ENCODE measurements at places on chromosomes 5 and 9.

DNA sequence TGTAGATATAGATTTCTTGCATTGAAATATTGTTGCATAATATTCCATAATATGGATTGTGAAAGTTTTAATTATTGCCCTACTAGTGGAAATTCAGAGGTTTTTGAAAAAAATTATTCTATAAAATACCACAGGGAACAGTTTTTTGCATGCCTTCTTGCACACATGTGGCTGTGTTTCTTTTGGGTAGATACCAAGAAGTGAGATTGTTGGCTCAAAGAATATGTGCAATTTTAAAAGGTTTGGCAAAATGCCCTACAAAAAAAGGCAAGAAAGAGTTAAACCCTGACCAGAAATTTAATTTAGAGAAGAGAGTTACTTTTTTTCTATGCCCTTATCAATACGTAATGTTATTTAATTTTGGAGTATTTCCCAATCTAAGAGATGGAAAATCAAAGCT is 270.8 kb upstream of the DAPK1 start:
- DNase-seq = no peak

DNA sequence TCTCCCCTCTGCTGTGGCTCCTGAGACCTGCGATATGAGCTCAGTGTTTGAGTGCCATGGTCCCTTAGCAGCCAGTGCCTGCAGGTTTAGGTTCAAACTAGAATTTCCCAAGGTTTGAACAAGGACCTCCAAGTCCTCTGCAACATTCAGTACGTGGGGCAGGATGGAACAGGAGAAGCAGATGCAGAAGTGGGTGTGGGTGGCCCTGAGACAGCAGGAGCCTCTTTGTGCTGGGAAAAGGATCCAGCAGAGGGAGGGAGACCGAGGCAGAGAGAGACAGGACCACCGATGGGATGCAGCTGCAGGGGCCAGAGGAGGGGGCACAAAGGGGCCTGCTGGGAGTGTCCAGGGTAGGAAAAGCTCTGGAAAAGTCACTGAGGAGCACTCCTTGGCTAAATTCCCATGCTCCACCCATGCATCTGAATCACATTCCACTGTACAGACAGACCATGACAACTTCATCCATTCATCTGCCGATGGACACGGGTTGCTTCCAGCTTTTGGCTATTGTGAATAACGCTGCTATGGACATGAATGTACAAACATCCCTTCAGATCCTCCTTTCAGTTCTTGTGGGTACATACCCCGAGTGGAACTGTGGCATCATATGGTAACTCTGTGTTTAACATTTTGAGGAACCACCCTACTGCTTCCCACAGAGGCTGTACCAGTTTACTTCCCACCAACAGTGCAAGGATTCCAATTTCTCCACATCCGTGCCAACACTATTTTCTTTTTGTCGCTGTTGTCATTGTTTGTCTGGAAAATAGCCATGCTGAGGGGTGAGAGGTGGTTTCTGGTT is 26.7 kb upstream of the SUSD3 start:
- no peak for DNase-seq

GRCh38 chr9:86713470-86713869 is 233.8 kb downstream of the GAS1 start:
- no peak for DNase-seq

DNA sequence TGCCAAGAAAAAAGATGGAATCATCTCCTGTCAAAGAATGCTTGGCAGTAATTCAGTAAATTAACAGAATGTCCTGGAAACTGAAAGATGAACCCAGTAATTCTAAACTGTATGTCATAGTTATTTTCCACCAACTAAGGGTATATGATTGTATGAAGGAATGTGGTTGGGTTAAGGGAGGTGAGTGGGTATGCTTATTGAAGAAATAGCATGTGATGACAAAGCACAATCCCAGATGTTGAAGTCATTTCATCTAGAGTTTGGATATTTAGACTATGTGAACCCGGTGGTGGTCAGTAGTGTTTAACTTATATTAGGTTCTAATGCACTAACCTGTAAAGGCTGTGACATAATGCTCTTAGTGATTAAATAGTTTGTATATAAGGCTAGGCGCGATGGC is 87.3 kb downstream of the CDKN2A start:
- DNase-seq = no peak

DNA sequence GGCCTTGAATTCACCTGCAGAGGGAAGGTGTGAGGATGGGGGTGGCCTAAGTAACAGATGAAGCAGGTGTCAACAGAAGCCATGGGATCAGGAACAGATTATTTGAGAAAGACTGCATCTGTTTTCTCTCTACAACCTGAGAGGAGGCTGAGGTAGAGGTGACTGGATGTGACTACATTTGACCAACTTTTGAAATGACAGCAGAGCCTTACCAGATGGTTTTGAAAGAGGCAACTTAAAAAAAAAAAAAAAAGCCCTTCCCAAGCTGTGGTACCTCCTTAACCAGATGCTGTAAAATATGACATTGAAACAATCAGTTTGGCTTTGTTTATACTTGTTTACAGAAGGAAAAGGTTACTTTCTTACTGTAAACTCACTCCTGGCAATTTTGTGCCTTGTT is 108.6 kb downstream of the TRIO start:
- DNase-seq = no peak

DNA sequence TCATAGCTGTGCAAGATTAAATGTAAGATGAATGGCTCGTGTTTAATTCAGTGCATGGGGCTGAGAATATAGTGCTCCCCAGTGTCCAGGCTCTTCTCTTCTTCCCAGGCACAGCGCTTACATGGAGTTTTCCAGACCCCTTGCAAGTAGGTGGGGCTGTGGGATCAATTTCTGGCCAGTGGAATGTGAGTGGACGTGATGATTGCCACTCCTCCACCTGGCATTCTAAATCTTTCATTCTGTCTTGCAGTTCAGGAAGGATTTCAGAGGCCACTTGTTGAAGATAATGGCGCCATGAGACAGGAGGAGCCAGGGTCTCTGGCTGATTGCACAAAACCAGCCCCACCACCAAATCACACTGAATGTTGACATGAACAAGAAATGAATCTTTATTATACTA is 7.2 kb upstream of the PIP5K1B start:
- no peak for DNase-seq

DNA sequence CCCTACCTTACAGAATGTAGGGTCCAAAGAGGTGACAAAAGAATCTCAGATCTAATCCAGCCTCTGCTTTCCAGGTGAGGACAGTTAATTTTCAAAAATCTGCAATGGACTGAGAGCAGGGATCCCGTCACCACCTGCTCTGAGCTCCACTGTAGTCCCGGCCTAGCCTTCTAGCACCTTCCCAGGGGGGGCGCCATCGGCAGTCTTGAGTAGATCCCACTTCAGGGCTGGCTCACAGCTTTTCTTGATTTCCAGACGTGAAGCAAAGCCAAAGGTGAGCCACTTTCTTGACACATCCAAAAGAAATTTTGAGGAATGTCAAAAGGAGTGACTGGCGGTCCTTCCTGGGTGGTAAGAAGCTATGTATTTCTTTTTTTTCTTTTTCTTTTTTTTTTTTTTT is 114.1 kb downstream of the SYK start:
- DNase-seq = no peak

DNA sequence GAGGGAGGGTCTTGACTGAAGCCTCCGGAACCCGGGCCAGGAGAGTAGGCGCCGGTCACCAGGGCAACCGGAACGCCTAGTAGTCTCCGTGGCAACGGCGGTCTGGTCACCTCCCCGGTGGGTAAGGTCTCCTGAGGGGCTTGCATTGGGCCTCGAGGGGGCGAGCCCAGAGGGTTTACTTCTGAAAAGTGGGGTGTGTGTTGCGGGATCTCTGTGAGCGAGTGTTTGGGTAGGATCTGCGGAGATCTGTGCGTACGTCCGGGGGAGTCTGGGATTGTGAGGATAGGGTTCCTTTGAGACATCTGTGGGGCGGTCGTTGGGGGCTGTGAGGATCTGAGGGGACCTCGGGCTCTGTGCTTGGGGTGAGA is at the start of gene FAM221B:
Gene FAM221B, minus strand, starts transcription at position 17 of the 368 bp plus-strand sequence. CDS start 2,571 bp downstream, outside the sequence.
- no peak for DNase-seq

DNA sequence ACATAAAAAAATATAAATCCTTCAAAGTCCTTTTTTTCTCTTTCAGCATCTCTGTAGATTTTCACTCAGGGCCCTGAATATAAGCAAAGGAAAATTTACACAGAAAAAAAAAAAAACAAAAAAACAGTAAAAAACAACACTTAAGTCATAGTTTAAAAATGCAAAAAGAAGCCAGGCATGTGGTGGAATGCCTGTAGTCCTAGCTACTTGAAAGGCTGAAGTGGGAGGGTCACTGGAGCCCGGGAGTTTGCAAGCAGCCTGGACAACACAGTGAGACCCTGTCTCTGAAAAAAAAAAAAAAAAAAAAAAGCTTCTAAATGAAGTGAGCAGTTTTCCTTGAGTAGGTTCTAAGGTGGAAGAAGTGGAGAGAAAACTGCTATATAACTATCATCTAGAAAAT is 55.0 kb upstream of the BNC2 start:
- DNase-seq = no peak

DNA sequence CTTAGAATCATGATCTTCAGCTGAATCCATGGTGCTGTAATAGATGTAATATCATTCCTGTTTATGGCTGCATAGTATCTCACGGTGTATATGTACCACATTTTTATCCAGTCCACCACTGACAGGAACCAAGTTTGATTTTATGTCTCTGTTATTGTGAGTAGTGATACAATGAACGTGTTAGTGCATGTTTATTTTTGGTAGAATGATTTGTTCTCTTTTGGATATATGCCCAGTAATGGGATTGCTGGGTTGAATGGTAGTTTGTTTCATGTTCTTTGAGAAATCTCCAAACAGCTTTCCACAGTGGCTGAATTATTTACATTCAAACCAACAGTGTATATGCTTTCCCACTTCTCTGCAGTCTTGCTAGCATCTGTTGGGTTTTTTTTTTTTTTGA is 175.1 kb upstream of the CDH10 start:
- DNase-seq = no peak

- DNase-seq = no peak
Observed at GRCh38 chr5:86570427-86571083, 47.2 kb upstream of the COX7C start.

GRCh38 chr9:70427161-70427945 is 12.9 kb upstream of the KLF9 start:
- no peak for DNase-seq

DNA sequence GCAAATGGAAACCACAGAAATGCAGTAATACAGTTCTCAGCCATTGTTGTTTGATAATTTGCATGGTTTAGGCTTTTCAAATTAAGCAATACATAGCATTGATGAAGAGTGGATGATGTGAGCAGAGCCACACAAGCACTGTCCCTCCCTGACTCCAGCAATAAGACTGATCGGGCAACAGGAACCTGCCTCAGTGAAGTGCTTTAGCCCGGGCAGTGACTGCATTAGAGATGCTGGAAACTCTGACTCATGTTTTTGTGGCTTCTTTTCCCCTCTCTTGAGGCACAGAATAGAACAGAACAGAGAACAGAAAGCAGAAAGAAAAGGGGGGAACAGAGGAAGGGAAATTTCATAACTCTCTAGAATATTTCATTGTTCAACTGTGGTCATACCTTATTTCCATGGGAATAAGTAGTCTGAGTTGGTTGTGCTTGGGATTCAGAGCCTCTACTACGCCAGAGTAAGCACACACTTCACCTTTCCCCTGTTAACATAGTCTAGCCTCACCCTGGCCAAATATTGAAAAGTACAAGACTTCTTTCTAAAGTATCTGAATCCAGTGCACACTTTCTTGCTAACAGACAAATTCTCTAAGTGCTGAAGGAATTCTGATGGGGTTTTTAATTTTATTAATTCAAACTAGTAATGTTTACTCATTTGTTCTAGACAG is 164.8 kb upstream of the VCAN start:
- peak; percentile 39 for DNase-seq

DNA sequence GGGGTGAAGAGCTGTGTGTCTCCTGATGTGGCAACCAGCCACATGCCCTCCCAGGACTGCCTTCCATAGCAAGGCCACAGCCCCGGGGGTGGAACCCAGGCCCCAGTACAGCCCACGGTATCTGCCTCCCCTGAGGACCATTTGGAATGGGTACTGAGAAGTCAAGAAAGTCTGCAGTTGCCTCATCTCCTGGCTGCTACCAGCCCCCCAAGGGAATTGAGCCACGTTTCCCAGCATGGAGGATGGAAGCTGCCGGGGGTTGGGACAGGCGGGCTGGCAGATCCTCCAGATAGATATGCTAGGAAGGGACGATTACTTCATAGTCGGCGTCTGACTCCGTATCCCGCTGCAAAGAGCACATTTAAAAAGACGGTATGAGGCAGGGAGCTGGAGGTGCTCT is 5.5 kb upstream of the DMRT2 start:
- DNase-seq = no peak

DNA sequence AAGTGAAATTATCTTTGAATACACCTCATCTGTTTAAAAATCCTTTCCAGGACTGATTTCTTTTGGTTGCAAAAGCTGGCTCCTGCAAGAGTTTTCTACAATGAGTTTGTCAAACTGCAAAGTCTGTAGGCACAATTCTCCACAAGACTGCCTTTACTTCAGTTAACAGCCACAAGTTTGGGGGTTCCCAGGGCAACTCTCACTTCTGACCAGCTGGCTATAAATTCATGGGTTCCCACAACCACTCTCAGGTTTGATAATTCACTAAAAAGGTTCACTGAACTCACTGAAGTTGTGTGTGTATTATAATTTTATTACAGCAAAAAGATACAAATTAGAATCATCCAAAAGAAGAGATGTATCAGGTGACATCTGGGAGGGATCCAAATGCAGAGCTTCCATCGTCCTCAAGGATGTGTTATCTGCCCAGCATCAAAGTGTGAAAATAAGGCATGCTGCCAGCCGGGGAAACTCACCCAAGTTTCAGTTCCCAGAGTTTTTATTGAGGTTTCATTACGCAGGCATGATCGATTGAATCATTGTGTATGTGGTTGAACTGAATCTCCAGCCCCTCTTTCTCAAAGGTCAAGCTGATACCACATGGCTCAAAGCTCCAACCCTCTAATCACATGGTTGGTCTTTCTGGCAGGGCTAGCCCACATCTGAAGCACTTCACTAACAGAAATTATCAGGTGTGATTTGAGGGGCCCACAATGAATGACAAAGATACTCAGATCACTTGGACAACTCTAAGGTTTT is 19.0 kb upstream of the PSIP1 start:
- DNase-seq = no peak

GRCh38 chr9:70177121-70177520 is 81.7 kb upstream of the SMC5 start:
- no peak for DNase-seq

DNA sequence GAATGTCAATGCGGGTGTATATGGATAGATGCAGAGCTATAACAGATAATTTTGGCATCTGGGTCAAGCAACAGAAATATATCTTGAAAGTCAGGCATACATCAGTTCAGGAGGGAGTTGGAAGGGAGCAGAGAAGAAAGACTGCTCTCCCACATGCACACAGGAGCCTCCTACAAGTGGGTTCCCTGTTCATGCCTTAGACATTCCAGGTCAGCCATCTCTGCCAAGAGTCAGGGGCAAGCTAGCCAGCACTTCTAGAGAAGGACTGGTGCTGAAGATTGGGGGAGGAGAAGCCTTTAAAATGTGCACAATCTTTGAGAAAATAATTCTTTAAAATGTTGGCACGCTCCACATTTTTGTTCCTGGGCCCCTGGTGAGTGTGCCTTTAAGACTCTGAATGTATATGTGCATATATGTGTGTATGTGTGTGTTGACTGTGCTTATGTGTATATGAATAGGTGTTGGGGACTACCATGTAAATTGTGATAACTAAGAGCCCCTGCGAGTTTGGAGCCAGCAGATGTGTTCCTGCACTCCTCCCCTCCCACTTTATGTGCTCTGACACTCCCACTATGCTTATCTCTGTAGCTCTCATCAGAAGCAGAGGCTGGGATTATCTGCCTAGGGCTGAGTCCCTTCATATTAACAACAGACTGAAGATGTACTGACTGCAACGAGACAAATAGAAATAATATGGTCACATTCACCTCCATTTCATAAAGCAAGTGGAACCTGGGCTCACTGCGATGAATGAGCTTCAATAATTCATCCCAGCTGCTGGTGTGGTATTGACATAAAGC is 21.5 kb upstream of the DELE1 start:
- DNase-seq = no peak

Measured in forelimb muscle (tissue), 1 donor.